NCI-H774 (cell line): ENCODE measurements at places on chromosomes 6 and 20.

GRCh38 chr20:30985386-30985785 is 272.1 kb upstream of the DEFB115 start:
- no peak for DNase-seq

DNA sequence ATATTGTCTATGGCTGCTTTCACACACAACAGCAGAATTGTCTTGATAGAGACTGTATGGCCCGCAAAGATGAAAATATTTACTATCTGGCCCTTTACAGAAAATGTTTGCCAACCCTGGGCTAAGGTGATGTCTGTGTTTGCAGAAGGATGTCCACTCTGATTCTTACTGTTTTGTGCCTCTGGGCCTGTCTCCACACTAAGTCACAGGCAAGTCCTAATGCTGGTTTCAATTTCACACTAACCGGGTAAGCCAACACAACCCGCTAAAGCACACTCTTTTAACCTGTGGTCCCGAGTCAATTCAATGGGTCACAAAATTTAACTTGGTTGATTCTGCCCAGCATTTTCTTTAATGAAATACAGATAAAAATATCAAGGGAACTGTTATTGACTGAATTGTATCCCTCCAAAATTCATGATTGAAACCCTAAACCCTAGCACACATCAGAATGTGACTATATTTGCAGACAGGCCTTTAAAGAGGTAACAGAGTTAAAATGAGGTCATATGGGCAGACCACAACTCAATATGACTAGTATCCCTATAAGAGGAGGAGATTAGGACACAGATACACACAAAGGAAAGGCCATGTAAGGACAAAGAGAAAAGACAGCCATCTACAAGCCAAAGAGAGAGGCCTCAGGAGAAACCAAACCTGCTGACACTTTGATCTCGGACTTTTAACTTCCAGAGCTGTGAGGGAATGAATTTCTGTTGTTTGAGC is 78.4 kb downstream of the FYN start:
- DNase-seq: no peak

GRCh38 chr6:14100138-14100537 is 17.4 kb upstream of the CD83 start:
- no peak for DNase-seq

GRCh38 chr6:170292111-170292406 is 1.2 kb upstream of the DLL1 start:
- DNase-seq: no peak

GRCh38 chr6:52077180-52077884 is 10.1 kb downstream of the PKHD1 start:
- DNase-seq: no peak

DNA sequence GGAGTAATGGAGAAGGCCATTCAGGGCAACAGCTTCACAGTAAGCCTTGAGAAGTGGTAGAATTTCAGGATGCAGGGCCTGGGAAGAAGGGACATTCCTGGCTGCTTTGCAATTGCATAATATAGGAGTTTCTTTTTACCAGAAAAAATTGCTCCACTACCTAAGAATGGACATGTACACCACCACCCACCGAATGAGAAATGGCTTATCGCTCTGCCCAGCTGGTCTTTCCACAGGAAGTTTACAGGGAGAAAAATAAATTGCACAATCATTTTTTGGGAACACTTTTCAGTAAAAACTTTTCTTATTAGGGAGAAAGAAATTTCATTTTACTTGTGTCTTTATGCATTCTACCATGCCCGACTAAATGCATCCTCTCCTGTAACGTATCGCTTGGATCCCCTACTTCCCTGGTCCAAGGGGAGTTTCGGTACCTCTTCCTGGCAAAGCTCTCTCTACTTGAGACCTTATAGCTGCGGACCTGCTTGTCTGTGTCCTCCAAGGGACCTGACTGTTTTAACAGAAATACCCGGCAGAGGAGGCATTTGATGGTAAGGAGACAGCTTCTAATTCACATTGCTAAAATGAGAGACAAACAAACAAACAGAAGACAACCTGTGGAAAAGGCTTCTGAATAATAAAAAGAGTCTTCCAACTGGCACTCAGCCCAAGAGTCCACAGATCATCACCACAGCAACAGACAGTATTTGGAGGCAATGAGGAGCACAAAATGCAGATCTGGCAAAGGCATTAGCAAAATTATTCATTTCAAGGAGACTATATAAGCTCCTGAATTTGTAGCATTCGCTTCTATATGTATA is 54.2 kb downstream of the MAP3K5 start:
- DNase-seq: no peak

DNA sequence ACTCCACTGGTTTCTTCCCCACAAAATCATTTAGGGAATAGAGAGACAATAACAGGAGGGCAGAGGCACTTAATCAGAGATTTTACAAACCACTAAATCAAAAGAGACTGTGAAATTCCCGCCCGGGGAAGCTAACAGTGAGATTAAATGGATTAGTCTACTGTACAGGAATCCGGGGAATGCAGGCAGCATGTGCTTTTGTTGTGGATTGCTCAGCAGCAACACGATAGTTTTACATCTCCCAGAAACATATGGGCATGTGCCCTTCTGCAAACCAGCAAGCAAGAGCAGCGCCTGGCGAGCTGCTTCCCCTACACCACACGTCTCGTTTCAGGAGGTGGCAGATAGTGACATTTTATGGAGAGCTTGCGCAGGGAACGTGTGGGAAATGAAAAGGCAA is 382.3 kb downstream of the CD83 start:
- DNase-seq: no peak
